ENCODE measurements at places on chromosomes 1 and 21.

DNA sequence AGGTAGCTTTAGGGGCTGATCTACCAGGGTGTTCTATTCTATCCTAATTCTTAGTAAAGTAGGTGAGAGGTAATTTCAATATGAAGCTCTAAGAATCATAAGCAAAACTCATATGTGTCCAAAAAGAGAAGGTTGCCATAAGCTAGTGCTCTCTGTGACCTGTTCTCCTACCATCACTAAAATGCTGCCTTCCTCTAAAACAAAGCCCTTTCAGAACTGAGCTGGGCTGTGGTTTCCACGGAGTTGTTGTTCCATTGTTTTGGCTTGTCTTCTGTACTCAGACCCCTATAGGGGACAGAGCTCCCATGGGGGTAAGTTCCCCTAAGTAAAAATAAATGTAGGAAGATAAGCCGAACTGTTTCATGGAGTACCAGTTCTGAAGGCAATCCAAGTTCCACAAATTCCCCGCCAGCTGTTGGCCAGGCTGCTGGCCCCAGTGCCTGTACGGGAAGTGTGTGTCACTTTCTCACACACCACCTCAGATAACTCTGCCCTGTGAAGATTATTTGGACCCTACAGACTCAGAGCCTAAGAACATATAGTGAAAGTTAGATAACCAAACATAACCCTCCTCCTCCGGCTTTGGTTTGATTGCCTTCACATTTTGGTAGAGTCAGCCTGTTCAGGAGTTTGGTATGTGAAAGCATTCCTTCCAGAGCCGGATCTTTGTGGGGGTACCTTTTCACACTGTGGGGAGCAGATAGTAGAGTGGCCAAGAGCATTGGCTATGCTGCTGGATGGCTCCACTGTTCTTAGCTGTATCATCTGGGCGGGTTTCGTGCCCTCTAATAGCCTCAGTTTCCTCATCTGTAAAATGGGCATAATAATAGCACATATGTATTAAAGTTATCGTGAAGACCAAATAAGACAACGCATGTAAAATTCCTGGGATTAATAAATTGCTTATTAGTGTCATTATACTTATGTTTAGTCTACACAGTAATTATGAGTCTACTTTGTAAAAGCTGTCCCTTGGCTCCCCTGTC, 10.8 kb downstream of the DPT start:
- no peak for DNase-seq

DNA sequence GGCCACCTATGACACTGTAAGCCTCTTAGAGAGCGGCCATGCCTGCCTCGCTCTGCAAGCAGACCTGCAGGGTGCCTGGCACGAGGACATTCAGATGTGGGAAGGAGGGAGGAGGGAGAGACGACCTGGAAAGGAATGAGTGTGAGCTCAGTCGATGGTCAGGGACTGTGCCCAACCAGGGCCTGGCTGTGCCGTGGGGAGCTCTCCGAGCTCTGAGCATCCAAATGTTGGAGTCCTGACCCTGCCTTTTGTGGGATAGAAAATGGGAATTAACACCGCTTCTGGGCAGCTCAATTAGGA, 7.3 kb downstream of the CSTB start:
- DNase-seq, result no peak

DNA sequence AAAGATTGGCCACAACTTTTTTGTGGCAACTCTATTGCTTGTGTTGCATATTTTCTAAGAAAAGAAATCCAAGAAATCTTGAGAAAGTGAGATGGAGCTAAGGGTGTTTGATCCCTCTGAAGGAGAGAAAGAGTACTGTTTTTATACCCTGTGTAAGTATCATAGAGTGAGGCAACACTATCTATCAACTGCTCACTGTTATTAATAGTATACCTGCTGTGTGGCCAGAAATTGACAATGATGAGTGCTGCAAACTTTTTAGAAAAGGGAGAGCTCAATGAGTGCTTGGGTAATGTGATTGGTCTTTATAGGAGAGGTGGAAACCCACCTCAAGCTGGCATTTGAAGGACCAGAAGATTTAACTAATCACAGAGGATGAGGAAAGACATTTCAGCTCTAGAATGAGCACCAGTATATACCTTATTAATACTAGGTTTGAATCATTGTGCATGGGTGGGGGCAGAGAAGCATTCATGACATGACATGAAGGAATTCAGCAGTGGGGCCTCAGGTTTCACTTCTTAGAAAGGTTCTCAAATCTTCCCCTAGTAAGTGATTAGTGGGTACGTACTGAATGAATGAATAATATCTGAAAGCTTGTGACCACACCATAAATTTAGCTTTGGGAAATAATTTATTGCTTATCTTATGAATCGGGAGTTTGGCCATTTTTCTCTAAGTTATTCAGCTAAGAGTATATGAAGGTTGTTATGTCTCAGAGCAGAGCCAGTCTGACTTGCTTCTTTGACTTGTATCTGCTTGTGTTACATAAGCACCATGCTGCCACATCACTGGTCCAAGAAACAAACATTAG, 169.2 kb upstream of the SGIP1 start:
- no peak for DNase-seq

- no peak for DNase-seq
These were observed 1.1 kb upstream of the FOXD3 start for GRCh38 chr1:63321066-63321784.

DNA sequence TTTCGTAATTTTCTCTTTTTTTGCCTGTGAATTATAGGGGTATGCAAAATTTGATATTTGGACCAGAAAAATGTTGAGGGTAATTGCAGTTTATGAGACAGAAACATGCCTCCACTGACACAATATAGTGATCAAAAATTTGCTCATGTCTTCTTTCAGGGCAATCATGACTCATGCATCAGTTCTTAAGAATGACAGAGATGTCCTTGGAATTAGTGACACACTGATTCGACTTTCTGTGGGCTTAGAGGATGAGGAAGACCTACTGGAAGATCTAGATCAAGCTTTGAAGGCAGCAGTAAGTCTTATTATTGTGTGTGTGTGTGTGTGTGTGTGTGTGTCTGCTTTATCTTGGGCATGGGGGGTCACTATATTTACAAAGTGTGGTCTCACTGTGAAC, 27.5 kb downstream of the CTH start:
- DNase-seq, result no peak

DNA sequence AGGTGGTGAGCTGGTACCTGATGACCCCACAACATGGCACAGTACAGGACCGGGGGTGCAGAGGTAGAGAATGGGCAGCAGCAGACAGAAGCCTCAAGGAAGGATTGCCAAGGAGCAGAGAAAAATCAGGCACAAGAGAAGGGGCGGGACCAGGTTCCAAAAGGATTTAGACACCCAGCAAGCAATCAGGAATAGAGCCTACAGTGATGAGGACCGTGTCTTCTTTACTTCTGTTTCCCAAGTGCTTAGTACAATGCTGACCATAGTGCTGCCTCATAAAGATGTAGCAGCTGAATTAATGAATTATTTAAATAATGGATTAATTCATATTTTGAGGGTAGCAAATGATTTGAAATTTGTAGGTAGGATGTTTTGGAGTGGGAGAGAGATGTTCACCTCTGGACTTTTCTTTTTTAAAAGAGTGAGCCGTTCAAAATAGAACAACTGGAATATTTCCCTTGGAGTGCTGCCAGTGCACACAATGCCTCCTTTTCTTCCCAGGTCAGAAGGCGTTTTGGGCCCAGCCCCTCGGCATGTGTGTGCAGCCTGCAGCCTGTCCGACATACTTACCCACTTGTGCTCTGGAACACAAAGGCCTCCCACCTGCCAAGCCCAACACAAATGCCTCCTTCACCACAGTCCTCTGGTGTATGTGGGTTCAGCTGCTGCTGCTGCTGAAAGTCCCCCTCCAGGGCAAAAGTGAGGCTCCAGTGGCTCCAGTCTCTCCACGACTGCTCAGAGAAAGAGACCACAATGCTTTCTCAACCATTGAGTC, 19.6 kb downstream of the KANK4 start:
- no peak for DNase-seq

GRCh38 chr1:198620951-198621824, 17.7 kb upstream of the PTPRC start:
- DNase-seq, result no peak

- DNase-seq, result no peak
These were observed 39.0 kb upstream of the DIPK1A start for GRCh38 chr1:93000291-93000690.

DNA sequence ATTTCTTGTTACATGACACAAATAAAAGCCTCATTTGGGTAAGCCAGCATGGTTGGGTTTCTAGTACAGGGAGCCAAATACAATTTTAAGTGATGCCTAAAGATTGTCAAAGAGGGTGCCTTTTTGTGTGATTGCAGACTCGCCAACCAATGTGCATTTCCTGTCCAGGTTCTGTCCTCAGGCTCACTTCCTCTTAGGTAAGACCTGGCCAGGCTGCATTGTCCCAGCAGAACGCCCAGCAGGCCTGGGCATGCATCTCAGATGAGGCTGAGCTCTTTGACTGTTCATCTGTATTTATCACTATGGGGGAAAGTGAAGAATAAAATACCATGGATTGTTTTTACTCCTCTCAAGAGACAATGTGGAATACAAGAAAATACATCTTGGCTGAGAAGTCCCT, 49.7 kb downstream of the KCNC4 start:
- DNase-seq, result no peak

- DNase-seq, result no peak
These were observed 29.8 kb upstream of the CACYBP start for GRCh38 chr1:174969977-174970376.

DNA sequence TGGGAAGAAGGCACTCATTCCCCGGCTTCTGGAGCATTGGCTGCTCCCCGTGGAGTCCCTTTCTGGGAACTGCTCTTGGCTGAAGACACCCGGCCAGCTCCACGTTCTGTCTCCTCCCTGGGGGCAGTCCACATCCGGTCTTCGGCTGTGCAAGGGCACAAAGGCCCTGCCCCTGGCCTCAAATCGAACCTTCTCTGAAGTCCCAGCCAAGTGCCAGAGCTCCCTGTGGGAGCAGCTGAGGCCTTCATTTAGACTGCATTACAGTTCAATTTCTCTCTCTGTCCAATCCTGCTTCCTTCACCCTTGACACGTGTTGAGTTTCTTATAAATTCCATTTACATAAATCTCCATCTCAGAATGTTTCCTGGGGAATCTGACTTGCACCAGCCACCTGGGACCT, 132.9 kb upstream of the POU3F1 start:
- no peak for DNase-seq

Data from activated T-cell treated with anti-CD3 and anti-CD28 coated beads for 48 hours (primary cell).